ENCODE measurements at places on chromosomes 7 and 10. TPM values are rescaled to one million over a fixed set of nuclear protein-coding genes. Genes with fewer than 3 reads are reported as not detected.

The PNLIPRP2 gene
- total RNA-seq = not detected

The TMEM139 gene
- total RNA-seq = not detected

The ASAH2B gene
- 15.5 TPM for total RNA-seq

The COL17A1 gene
- total RNA-seq = not detected

The SPDYE2 gene
- total RNA-seq = not detected
